Type B pancreatic cell (in vitro differentiated cells): ENCODE measurements at places on chromosomes 7 and 10. TPM values are rescaled to one million over a fixed set of nuclear protein-coding genes. Genes with fewer than 3 reads are reported as not detected.

DNA sequence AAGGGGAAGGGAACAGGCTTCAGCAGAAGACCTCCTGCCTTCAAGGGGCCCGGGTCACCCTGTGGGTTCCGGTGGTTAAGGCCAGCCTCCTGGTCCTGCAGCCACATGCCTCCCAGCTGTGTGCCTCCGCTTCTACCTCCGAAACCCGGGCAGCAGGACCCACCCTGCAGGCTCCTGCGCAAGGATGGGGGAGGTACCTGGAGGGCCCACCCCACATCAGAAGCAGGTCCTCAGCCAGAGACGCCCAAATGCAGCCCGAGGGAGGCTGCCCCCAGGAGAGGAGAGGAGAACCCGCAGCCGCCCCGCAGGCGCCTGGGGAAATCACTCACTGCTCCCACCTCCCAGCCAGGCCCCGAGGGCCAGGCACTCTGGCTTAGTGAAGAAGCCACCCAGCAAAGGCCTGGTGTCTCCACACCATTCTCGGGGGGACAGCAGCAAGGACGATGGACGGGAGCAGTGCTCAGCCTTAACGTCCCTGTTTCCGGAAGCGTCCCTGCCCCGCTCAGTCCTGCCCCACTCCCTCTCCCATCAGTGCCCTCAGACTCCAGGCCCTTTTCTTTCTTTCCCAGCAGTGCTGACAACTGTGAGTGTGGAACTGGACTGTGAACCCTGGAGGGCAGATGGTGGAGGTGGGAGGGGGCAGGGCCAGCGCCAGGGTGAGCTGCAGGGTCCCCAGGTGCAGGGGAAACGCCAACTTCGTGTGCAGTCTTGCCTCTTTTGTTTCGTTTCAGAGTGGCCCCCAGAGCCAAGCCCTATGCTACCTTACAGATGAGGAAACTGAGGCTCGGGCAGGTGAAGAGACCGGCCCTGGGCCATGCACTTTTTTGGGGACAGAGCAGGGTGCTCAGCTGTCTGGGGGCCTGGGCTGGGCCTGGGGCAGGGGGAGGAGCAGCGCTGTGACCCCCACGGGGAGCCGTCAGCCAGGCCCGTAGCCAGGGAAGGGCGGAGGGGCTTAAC lies 138.0 kb downstream of the FAM53B start:
- no peaks in the 10 kb centered on the region for H3K27me3 ChIP-seq
- no peaks in the 10 kb centered on the region for H3K36me3 ChIP-seq
- no peak for DNase-seq
- peaks cover 4% of the 10 kb centered on the region for H3K4me1 ChIP-seq
- no peak overlapping the region for H3K27ac ChIP-seq

DNA sequence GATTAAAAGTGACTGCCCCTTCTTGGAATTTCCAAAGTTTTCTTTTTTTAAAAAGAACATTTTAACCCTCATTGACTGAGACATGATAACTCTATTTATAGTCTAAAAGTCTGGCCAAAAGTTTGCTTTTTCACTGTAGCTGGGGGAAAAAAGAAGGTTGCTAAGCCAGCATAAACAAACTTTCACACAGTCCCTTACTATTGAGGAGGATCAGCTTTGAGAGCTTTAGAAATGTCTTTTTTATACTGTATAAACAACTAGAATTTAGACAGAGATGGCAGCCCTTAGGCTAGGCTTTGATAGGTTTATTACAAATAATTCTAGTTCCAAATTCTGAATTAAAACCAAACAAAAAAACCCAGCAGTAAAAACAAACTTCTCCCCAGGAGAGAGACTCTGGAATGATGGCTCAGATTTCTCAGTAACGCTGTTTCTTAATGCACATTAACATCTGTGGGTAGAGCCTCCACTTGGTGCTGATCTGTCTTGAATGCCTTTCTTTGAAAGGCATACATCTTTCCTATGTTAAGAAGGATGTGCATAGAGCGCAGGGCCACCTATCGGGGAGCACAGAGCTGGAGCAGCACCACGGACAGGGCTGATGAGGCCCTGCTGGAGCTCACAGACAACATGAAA lies 100.9 kb upstream of the PDLIM1 start:
- H3K27me3 ChIP-seq = no peaks in the 10 kb centered on the region
- H3K4me3 ChIP-seq = no peak overlapping the region
- H3K27ac ChIP-seq = no peak overlapping the region
- H3K36me3 ChIP-seq = no peaks in the 10 kb centered on the region
- no peak for DNase-seq

GRCh38 chr7:45650404-45651394 lies 76.5 kb downstream of the ADCY1 start:
- H3K4me3 ChIP-seq = no peak overlapping the region
- no peak for DNase-seq
- no peaks in the 10 kb centered on the region for H3K27me3 ChIP-seq
- H3K27ac ChIP-seq = no peak overlapping the region
- H3K4me1 ChIP-seq = no peaks in the 10 kb centered on the region

DNA sequence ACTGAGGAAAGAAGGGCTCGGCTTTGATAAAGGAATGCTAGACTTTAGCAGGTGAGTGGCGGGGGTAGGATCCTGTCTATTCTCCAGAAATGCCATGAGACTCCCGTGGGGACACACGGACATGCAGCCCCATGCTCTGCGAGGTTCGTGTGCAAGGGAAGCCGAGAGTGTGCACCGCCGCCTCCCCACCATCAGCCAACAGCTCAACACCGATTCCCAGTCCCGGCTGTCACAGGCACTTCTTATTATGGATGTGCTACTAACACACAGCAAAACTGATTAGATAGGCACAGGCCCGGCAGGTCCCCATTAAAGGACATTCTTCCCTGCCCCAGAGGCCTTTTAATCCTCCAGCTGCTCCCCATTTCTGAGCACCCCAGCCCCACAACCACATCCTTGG lies 154.4 kb downstream of the PRKAG2 start:
- H3K4me3 ChIP-seq = no peak overlapping the region
- H3K36me3 ChIP-seq = no peaks in the 10 kb centered on the region
- peaks cover 11% of the 10 kb centered on the region for H3K4me1 ChIP-seq
- H3K27ac ChIP-seq = no peak overlapping the region
- peaks cover 4% of the 10 kb centered on the region for H3K27me3 ChIP-seq

DNA sequence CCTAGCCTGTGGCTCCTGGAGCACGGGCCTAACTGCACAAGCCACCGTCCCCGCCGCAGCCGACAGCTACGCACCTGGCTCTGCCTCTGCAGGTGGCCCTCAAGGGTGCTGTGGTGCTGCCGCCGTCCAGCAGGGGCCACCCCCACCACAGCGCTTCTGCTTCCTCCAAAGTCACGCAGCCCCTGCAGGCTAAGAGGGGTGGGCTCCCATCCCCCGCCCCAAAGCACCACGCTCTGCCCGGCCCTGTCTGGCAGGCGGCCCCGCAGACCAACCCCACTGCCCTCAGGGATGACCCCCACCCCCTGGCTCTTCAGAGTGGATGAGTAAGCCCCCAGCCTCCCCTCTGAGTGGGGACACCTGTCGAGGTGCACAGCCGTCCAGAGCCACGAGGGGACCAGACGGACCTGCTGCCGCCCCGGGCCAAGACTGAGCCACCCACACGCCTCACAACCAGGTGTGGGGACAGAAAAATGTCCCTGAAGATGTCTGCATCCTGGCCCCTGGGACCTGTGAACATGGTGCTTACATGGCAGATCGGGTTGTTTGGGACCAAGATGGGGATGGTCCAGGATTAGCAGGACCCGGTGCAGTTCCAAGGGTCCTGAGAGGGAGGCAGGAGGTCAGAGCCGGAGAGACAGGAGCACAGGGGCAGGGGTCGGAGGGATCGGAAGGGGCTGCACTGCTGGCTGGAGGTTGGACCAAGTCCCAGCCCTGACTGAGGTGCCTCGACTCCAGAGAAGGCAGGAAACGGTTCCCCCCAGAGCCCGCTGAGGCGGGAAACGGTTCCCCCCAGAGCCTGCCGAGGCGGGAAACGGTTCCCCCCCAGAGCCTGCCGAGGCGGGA lies 9.0 kb upstream of the ADAP1 start:
- H3K4me3 ChIP-seq = no peak overlapping the region
- DNase-seq = no peak
- peaks cover 4% of the 10 kb centered on the region for H3K36me3 ChIP-seq
- no peak overlapping the region for H3K27ac ChIP-seq
- peaks cover 14% of the 10 kb centered on the region for H3K4me1 ChIP-seq

DNA sequence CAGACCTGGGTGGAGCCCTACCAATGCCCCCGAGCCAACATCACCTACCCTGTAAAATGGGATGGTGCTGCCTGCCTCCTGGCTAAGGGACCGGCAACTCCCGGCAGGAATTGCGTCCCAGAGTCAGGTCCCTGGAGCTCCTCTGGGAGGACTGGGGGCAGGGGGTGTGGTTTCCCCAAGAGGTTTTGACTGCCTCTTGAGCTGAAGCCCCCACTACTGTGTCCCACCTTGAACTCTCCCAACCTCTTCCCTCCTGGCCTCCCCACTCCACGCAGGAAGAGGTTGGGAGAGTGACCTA lies 1.3 kb downstream of the SH2B2 start:
- no peaks in the 10 kb centered on the region for H3K36me3 ChIP-seq
- no peak for DNase-seq
- H3K4me1 ChIP-seq = peaks cover 25% of the 10 kb centered on the region
- no peak overlapping the region for H3K27ac ChIP-seq
- no peaks in the 10 kb centered on the region for H3K27me3 ChIP-seq
- H3K4me3 ChIP-seq = peak overlapping the region; percentile 82

DNA sequence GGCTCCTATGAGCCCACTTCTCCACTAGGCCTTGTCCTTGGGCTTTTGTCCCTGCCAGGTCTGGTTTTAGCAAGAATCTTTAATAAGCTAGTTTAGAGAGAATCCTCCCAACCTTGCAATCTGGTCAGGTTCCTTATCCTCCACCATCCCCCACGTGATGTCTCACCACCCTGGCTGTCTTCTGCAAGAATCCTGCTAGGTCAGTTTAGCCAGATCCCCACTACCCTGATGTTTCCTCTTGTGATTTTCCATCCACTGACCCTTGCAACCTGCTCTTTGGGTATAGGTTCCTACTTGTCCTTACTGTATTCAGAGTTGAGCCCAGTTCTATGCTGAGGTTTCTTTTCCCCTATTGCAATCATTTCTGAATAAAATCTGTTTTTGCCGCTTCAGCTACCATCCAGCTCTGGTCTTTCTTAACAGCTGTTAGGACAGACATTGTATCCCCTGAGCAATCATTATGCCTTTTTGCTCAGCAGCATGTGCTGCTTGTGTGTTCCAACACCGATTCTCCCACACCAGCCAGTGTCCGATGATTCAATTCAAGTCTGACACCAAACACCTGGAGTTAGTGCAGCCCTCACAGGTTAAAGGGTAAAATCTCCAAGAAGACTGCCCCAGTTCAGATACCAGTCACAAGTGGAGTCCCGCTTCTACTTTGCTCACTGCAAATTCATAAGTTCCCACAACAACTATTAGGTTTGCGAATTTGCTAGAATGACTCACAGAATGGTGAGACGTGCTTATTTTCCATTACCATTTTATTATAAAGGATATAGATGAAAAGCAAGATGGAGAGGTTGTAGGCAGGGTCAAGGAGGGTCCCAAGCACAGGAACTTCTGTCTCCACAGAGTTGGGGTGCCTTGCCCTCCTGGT lies 62.2 kb upstream of the ADCY1 start:
- no peaks in the 10 kb centered on the region for H3K27me3 ChIP-seq
- H3K36me3 ChIP-seq = no peaks in the 10 kb centered on the region
- DNase-seq = no peak
- H3K27ac ChIP-seq = peak overlapping the region; percentile 71

GRCh38 chr10:98664329-98665042 lies 217.8 kb upstream of the HPS1 start:
- peaks cover 4% of the 10 kb centered on the region for H3K36me3 ChIP-seq
- H3K4me1 ChIP-seq = no peaks in the 10 kb centered on the region
- H3K27ac ChIP-seq = no peak overlapping the region
- no peaks in the 10 kb centered on the region for H3K27me3 ChIP-seq
- no peak for DNase-seq

OR2A1 gene
- total RNA-seq = 0.38 TPM in 1 of 2 replicates, not detected in the other

CALHM3 gene
- 3.3 and 20.3 TPM in 2 replicates for total RNA-seq

WIPF3 gene
- 1.7 TPM in 2 replicates for total RNA-seq

UBN2 gene
- 26.3 and 31.7 TPM in 2 replicates for total RNA-seq

SPDYE11 gene
- not detected in 2 replicates for total RNA-seq

CCL24 gene
- not detected in 2 replicates for total RNA-seq

VWC2 gene
- 0.33 and 0.60 TPM in 2 replicates for total RNA-seq
